Mesothelial cell of epicardium (in vitro differentiated cells): ENCODE measurements at places on chromosomes 1 and 21.

- no peak for DNase-seq
- peaks cover 8% of the 10 kb centered on the region for H3K36me3 ChIP-seq
- H3K27ac ChIP-seq, result no peak overlapping the region
- no peak overlapping the region for H3K4me3 ChIP-seq
- peaks cover 11% of the 10 kb centered on the region for H3K27me3 ChIP-seq
These were observed 2.3 kb downstream of the KRTCAP2 start for GRCh38 chr1:155170806-155171205.

GRCh38 chr1:92211166-92211565 is 6.5 kb upstream of the C1orf146 start:
- no peak overlapping the region for H3K27ac ChIP-seq
- no peaks in the 10 kb centered on the region for H3K4me1 ChIP-seq
- H3K36me3 ChIP-seq, result no peaks in the 10 kb centered on the region

DNA sequence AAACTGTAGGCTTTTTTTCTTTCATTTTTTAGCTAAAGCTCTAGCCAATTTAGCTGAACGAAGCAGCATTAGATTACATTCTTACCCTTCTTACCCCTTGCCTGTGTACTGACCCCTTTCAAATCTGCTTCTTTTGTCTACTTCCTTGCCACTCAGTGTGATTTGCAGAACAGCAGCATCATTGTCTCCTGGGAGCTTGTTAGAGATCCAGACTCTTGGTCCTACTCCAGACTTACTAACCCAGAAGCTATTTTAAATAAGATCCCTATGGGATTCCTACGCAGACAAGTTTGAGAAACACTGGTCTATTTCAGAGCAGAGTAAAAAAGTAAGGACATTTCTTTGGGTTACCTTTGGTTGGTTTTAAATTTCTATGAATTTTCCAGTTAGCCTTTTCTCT is 13.8 kb downstream of the LRRC39 start:
- H3K4me1 ChIP-seq, result no peaks in the 10 kb centered on the region
- no peak for DNase-seq
- H3K27me3 ChIP-seq, result no peaks in the 10 kb centered on the region
- no peak overlapping the region for H3K27ac ChIP-seq
- no peaks in the 10 kb centered on the region for H3K36me3 ChIP-seq
- no peak overlapping the region for H3K4me3 ChIP-seq

DNA sequence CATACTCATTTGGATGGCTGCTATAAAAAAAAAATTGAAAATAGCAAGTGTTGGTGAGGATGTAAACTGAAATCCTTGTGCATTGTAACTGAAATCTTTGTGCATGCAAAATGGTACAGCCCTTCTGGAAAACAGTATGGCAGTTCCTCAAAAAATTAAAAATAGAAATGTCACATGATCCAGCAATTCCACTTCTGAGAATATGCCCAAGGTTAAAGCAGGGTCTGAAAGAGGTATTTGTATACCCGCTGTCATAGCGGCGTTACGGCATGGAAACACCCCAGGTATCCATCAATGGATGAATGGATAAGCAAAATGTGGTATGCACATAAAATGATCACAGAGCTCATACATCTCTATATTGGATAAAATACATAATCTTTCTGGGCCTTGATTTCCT is 116.7 kb downstream of the RUSC1 start:
- H3K4me3 ChIP-seq, result no peak overlapping the region
- no peak for DNase-seq
- H3K4me1 ChIP-seq, result peaks cover 45% of the 10 kb centered on the region
- H3K27me3 ChIP-seq, result no peaks in the 10 kb centered on the region

DNA sequence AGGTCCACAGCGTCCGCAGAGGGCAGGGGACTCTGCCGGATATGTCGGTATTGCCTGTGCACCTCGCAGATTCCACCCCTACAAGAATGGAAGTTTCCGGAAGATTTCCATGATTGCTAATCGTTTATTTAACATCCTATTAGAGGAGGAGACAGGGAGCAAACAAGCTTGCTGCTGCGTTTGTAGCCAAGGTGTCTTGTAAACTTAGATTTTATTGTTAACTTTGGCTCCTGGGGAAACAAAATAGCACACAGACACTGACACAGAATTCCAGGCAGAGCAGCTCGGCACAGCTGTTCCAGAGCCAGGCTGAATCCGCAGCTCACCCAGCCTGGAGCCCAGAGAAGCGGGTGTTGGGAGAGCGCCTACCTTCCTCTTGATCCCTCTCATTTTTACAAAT is 75.7 kb downstream of the AJAP1 start:
- H3K36me3 ChIP-seq, result no peaks in the 10 kb centered on the region
- DNase-seq, result no peak
- no peak overlapping the region for H3K4me3 ChIP-seq
- H3K4me1 ChIP-seq, result no peaks in the 10 kb centered on the region

GRCh38 chr1:54866801-54867716 is 19.9 kb downstream of the DHCR24 start:
- no peak overlapping the region for H3K27ac ChIP-seq
- H3K27me3 ChIP-seq, result no peaks in the 10 kb centered on the region
- peaks cover 1% of the 10 kb centered on the region for H3K4me1 ChIP-seq
- DNase-seq, result no peak
- peaks cover 46% of the 10 kb centered on the region for H3K36me3 ChIP-seq

DNA sequence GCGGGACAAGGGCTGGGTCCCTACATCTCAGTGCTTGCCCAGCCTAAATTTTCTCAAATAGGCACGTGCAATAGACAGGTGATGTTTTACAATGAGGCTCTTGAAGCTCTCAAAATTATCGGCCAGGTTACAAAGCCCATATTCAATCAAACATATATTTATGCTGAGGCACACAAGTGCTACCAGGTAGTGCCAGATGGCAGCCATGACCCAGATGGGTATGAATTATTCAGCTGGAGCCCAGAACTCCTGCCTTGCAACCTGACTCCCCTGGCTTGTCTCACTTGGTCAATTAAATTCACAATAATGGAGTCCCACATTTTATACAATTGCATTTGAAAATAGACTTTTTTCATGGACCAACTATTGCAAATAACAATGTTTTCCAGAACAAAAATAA is 12.3 kb upstream of the ADAM30 start:
- no peak for DNase-seq
- no peak overlapping the region for H3K27ac ChIP-seq
- no peak overlapping the region for H3K4me3 ChIP-seq
- H3K27me3 ChIP-seq, result peaks cover 7% of the 10 kb centered on the region
- peaks cover 21% of the 10 kb centered on the region for H3K36me3 ChIP-seq

- no peak for DNase-seq
- peaks cover 9% of the 10 kb centered on the region for H3K27me3 ChIP-seq
- H3K4me1 ChIP-seq, result peaks cover 11% of the 10 kb centered on the region
- H3K36me3 ChIP-seq, result no peaks in the 10 kb centered on the region
These were observed 17.6 kb upstream of the MTARC2 start for GRCh38 chr1:220730486-220730885.

DNA sequence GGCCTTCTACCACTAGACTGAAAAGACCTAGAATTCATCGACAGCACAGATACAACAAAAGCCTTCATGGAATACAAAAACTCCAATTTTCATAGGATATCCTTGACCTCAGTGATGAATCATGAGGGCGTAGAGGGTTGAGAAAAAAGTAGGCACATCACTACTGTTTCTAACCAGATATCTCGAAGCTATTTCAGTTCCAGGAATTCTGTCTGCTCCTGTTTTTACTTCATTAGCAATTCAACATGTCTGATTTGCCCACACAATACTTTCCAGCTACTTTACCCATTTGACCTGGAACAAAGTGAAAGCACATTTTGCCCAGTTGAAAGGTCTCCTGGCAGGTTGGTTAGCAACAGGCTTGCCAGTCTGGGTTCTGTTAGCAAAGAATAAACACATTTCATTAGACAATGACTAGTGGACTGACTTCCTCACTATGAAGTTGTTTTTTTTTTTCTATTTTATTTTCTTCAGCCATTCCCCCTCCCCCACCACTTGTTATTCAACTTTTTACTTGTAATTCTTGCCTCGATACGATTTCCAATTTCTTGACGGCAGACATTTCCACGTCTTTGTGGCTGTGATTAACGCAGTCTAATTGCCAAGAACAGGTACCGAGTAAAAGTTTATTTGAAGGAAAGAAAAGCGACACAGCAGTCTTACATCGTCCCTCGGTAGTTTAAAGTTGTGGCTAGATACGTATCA is 4.0 kb upstream of the ZBTB18 start:
- no peaks in the 10 kb centered on the region for H3K36me3 ChIP-seq
- H3K27ac ChIP-seq, result peak overlapping the region; percentile 100
- peaks cover 36% of the 10 kb centered on the region for H3K4me1 ChIP-seq

GRCh38 chr1:14298806-14299205 is 299.7 kb upstream of the KAZN start:
- no peaks in the 10 kb centered on the region for H3K36me3 ChIP-seq
- H3K27me3 ChIP-seq, result peaks cover 10% of the 10 kb centered on the region
- H3K27ac ChIP-seq, result no peak overlapping the region
- H3K4me3 ChIP-seq, result no peak overlapping the region
- no peak for DNase-seq

- no peak overlapping the region for H3K27ac ChIP-seq
- DNase-seq, result no peak
- H3K36me3 ChIP-seq, result peaks cover 19% of the 10 kb centered on the region
- H3K4me1 ChIP-seq, result no peaks in the 10 kb centered on the region
- no peaks in the 10 kb centered on the region for H3K27me3 ChIP-seq
These were observed 245 bp upstream of the TMEM269 start for GRCh38 chr1:42784547-42784945.

GRCh38 chr1:152436593-152437496 is 22.8 kb upstream of the CRNN start:
- H3K27ac ChIP-seq, result no peak overlapping the region
- no peak for DNase-seq
- no peak overlapping the region for H3K4me3 ChIP-seq

DNA sequence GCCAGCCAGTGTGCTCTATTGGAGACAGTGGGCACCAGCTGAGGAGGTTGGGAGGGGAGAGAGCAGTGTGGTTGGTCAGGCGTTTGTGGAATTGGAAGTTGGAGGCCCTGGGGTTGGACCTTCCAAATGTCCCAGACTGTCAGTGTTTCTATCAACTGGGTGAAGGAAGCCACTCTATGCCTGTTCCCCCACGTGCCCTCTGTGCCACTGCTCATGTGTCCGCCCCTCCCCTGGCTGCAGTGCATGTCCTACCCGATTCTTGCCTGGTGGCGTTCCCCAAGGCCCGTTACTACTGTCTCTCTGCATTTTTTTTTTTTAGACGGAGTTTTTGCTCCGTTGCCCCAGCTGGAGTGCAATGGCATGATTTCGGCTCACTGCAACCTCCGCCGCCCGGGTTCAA is 21.1 kb downstream of the ADORA1 start:
- peak overlapping the region; percentile 19 for H3K27ac ChIP-seq
- H3K36me3 ChIP-seq, result no peaks in the 10 kb centered on the region
- DNase-seq, result no peak
- no peak overlapping the region for H3K4me3 ChIP-seq
- H3K4me1 ChIP-seq, result peaks cover 60% of the 10 kb centered on the region

GRCh38 chr1:194052514-194053338 is 866.3 kb upstream of the B3GALT2 start:
- no peaks in the 10 kb centered on the region for H3K27me3 ChIP-seq
- H3K4me3 ChIP-seq, result no peak overlapping the region

DNA sequence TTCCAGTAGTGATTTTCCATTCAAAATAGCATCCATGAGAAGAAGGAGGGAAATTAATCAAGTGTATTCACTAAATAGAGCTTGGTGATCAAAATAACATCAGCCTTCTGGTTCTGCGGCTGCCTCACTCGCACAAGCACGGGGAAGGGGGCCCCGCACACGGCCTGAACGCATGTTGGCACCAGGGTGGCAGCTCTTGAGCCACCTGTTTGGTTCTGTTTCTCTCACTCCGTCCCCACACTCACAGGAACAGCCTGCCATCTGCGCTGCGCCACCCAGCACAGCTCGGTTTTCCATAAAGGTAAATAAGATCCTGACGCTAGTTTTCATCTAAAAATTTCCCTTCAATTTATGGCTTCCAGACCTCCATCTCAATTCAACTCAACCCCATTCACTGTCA is 49.4 kb downstream of the TIAM1 start:
- H3K36me3 ChIP-seq, result peaks cover 8% of the 10 kb centered on the region
- DNase-seq, result no peak
- H3K27me3 ChIP-seq, result no peaks in the 10 kb centered on the region
- H3K4me3 ChIP-seq, result no peak overlapping the region
- H3K27ac ChIP-seq, result no peak overlapping the region

- H3K27ac ChIP-seq, result no peak overlapping the region
- H3K36me3 ChIP-seq, result peaks cover 3% of the 10 kb centered on the region
- H3K4me3 ChIP-seq, result no peak overlapping the region
- no peaks in the 10 kb centered on the region for H3K4me1 ChIP-seq
- no peaks in the 10 kb centered on the region for H3K27me3 ChIP-seq
These were observed 84.8 kb upstream of the BTG3 start for GRCh38 chr21:17697473-17697872.

DNA sequence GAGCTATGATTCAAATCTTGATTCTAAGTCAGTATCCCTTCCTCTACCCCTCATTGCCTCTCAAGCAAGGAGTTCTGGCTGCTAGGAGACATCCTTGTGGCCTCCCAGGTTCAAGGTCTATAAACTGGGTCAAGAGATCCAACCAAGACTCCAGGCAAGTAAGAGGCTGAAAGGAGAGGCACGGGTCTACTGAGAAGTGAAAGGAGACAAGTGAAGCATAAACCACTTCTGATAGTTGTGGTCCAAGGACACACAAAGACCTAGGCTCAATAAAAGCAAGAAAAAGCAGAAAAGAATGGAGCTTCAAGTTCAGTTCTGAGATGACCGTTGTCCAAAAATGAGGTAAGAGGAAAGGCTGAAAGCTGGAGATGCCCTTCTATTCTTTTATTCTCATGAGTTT is 17.8 kb upstream of the PPP2R5A start:
- no peaks in the 10 kb centered on the region for H3K36me3 ChIP-seq
- H3K27ac ChIP-seq, result no peak overlapping the region
- DNase-seq, result no peak
- no peaks in the 10 kb centered on the region for H3K4me1 ChIP-seq
- H3K4me3 ChIP-seq, result no peak overlapping the region
- H3K27me3 ChIP-seq, result no peaks in the 10 kb centered on the region

GRCh38 chr21:32329331-32329730 is 30.7 kb downstream of the MRAP start:
- H3K27ac ChIP-seq, result peak overlapping the region; percentile 12
- DNase-seq, result no peak
- peaks cover 4% of the 10 kb centered on the region for H3K4me1 ChIP-seq
- H3K27me3 ChIP-seq, result no peaks in the 10 kb centered on the region
- H3K36me3 ChIP-seq, result peaks cover 64% of the 10 kb centered on the region
- no peak overlapping the region for H3K4me3 ChIP-seq

DNA sequence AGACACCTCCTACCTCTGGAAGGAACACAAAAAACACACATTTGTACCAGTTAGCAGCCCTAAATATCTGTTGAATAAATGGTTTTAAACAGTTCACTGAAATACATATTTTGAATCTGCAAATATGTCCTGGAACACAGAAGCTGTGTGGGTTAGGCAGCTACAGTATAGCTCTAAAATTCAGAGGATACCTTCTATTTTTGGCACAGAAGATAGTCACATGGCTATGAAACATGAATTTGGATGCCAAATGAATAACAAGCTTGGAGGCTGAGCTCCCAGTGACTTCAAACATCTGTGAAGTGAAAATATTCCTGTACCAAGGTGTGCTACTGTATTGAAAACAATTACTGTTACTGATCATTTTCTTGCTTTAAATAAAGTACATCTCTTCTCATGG is 391.5 kb upstream of the ADGRL2 start:
- H3K36me3 ChIP-seq, result no peaks in the 10 kb centered on the region
- DNase-seq, result no peak
- H3K4me3 ChIP-seq, result no peak overlapping the region
- H3K27me3 ChIP-seq, result peaks cover 6% of the 10 kb centered on the region
- no peak overlapping the region for H3K27ac ChIP-seq
- peaks cover 28% of the 10 kb centered on the region for H3K4me1 ChIP-seq
